ENCODE measurements at places on chromosomes 12 and 14.

DNA sequence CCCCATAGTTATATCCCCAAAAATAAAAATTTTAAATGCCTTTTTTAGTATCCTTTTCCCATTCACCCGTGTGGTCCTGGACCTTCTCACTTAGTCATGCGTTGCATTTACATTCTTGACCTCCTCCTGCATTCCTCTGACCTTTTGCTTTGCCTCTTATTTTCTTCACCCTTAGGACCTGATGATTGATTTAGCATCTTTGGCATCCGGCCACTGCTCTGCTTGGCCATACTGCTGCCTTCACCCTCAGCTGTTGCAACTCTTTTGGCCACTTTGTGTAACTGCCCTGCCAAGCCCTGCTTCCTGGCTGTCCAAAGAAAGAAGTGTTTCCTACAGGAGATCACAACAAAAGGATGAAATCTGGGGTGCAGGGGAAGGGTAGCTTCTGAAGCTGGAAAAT is 48.8 kb upstream of the SLC38A4 start:
- no peak for DNase-seq

DNA sequence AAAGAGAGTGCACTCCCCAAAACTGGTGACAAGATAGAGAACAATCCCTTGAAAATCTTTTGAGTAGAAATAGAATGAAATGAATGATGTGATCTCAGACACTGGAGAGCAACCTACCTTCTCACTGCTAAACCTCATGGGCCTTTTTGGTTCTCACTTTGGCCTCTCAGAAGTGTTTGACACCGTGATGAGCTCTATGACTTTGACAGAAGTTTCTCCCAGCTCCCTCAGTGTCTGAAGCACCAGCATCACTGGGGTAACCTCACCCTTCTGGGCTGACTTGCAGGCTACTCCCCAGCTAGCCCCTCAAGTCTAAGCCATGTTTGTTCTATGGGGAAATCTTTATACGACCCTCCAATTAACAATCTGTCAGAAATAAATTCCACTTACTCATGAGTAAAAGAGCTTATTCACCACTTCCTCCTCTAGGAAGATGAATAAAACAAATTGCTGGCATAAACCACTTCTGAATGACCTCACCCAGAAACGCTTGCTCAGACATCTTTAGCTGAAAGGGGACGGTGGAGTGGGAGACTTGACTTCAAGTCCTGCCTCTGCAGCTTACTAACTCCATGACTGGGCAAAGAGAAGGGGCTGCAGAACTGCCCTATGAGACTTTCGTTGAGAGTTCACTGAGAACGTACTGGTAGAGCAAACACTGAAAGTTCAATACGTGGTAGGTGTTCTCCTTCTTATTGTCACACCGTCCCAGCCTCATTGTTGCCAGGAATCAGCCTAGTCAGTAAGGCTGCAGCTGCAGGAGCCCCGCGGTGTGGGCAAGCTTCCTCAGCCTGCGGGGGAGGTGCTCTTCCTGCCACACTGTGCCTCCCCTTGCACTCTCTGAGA is 46.5 kb downstream of the ST8SIA1 start:
- DNase-seq: no peak

DNA sequence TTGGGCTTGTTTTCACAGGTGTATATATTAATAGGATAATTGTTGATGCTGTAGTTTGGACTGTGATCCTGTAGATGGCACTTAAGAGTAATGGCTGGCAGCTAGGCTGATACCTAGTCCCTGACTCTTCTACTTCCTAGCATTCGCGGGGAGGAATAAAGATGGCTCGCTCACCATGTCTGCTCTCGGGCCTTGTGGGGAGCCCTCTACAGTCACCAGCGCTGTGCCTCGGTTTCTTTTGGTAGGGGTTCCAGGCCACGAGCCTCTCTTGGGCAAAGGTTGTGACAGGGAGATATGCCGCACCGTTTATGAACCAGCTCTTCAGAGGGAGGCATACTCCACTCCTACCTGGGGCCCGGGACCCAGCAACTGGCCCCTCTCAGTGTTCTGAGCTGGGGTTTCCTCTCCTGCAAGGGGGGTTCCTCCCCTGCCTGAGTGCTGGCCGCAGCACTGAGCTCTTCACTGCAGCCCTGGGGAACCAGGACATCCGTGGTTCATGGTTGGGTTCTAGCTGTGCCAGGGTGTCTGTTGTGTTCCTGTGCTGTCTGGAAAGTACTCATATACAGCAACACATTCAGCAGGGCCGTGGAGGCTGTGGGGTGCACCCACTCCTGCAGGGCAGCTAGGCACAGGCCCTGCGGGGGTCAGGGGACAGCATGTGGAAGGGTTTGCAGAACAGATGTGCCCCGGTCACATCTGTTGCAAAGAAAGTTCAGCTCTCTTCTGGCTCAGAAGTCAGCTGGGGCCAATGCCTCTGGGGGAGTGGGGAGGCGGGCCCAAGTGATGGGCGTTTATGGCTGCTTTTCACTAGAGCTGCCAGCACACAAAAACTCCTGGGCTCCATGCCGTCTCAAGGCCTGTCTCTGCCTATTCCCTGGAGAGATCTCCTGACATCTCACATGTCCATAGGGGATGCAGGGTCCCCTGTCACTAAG is 147.9 kb downstream of the PPFIA2 start:
- no peak for DNase-seq

GRCh38 chr12:78209846-78210505 is 379.3 kb downstream of the NAV3 start:
- no peak for DNase-seq

DNA sequence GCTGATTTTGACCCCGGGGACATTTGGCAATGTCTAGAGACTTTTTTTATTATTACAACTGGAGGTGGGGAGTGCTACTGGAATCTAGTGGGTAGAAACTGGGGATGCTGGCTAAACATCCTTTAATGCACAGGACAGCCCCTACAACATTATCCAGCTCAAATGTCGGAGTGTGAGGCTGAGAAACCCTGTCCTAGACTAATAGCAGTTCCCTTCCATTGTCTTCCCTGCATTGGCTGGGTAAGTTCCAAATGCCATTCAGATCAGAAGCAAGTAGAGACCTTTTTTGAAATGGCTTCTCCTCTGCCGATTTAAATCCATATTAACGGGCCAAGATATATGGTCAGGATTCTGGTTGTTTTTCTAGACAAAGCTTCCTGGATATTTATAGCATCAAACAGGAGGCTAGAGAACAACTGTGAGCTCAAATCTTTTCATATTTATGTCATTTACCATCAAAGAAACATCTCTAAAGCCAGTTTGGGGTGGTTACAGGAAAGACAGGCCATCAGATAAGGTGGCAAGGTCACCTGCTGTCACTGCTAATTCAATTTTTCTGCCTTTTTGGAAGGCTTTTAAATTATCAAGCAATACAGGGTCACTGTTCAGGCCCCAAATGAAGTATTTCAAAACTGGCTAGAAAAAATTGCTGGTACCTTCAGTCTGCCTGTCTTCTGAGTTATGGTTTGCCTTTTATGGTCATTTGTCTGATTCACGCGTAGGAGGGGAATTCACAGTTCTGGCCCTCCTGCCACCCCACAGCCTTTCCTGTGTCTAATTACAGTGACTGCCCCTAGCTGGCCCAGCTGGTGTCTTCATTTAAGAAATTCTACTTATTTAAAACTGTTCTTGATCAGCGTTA is 20.1 kb upstream of the AKAP5 start:
- no peak for DNase-seq

GRCh38 chr12:124767066-124767821 is 96.4 kb downstream of the SCARB1 start:
- DNase-seq: peak; percentile 68

GRCh38 chr12:3579446-3580093 is 88.6 kb downstream of the PRMT8 start:
- DNase-seq: no peak

DNA sequence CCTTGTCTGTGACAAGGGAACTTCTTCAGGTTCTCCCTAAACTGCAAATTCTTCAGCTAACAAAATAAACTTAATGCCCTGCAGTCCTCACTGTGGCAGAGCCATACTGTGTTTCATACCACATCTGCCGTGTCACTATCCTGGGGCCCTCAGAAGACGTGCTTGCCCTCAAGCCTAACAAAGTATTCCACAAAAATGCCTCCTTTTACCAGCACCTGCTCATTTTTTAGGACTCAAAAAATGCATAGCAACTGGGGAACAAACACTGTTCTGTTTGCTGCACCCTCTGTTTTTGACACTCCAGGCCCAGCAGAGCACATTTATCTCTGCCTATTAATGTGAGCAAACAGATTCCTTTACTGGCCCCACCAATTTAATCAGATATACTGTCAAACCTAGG is 270.7 kb upstream of the SSTR1 start:
- DNase-seq: no peak

GRCh38 chr12:105580821-105581352 is 250.4 kb downstream of the C12orf75 start:
- no peak for DNase-seq

GRCh38 chr12:103498990-103499389 is 3.2 kb upstream of the C12orf42 start:
- no peak for DNase-seq

GRCh38 chr12:80178846-80179245 is 79.5 kb downstream of the OTOGL start:
- DNase-seq: no peak

DNA sequence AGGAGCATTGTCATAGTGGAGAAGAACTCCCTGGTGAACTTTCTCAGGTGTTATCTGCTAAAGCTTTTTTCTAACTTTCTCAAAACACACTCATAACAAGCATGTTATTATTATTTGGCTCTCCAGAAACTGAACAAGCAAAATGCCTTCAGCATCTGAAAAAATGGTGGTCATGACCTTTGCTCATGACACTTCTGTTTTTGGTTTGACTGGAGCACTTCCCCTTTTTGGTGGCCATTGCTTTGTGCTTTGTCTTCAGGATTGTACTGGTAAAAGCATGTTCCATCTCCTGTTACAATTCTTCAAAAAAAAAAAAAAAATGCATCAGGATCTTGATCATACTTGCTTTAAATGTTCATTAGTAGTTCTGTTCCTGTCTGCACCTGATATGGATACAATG is 1241.6 kb upstream of the USP15 start:
- no peak for DNase-seq

- DNase-seq: no peak
Observed at GRCh38 chr14:90674716-90675115, 141.5 kb downstream of the TTC7B start.

DNA sequence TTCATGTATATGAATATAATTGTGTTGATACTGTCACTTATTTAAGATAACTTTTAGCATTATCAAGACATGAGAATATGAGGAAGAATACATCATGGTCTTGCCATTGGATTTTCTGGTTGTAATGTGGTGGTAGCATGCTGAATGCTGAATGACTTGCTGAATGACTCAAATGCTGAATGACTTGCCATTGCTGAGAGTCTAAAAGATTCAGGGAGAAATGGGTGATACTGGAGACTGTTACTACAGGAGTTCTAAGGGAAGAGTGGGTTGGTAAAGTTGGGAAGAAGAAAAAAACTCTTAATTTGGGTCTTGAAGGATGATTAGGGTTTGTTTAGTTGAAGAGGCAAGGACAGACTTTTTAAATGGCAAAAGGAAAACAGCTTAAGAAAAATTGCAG is 72.1 kb upstream of the MANSC4 start:
- DNase-seq: no peak

DNA sequence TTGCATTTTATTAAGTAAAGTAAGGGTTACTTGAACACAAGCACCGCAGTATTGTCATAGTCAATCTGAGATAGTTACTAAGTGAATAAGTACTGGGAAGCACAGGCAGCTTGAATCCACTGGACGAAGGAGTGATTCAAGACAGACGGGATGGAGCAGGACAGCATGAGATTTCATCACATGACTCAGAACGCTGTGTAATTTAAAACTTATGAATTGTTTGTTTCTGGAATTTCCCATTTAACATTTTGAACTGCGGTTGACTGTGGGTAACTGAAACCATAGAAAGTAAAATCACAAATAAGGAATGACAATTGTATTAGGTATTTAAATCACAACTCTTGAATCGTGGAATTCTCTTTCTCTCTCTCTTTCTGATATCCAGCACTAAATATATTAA is 1630.4 kb upstream of the SEL1L start:
- no peak for DNase-seq

DNA sequence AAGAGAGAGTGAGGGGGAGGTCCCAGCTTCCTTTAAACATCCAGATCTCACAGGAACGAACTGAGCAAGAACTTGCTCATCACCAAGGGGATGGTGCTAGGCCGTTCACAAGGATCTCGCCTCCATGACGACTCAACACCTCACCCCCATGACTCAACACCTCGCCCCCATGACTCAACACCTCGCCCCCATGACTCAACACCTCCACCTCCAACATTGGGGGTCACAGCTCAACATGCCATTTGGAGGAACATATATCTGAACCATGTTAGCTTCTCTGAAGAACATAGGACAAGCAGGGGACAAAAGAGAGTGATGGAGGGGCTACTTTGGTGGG is 66.0 kb upstream of the LHX5 start:
- DNase-seq: no peak

- DNase-seq: no peak
Observed at GRCh38 chr12:52494100-52494499, 1.0 kb upstream of the KRT6A start.

DNA sequence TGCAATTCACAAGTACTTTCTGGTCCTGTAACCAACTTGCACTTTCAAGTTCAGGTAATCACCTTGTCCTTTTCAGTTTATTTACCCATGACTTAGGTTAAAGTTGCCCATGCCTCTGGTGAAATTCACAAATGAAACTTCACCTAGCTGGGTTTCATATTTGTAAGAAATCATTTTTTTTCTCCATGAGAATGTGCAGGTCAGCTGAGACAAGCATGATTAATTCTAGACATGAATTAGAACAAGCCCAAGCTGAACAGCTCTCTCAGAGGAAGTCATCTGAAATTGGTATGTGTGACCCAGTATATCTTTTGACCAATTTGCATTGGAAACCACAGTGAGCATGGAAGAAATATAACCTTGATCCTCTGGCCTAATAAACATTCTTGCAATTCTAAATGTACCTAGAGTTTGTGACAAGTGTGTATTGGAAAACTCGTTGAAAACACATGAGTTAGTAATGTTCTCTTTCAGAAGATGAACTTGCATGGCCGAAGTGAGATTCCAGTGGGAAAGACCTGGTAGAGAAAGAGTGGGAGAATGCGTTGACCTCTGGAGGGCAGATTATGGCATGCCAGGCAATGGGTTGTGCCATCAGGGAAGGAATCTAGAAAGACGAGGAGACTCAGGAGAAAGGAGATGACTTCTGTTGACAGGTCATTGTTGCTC is 486.5 kb downstream of the ZFP36L1 start:
- no peak for DNase-seq

DNA sequence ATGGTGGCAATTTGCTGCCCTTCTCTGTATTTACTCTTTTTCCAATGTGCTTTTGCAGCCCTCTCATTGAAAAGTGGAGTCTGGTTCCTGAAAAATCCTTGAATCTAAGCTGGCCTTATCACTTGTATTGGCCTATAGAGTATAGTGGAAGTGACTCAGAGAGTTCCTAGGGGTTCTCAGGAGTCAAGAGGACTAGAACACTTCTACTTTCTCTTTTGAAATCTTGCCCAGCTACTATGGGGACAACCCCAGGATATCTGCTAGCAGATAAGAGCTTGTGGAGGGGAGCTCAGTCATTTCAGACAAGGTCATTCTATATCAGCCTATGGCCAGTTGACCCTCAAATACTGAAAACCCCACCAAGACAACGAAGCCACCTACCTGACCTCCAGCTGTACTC is 26.7 kb upstream of the WSCD2 start:
- no peak for DNase-seq

GRCh38 chr14:65213316-65213715 is 111.0 kb upstream of the MAX start:
- DNase-seq: no peak

GRCh38 chr12:6769666-6770065 is 2.7 kb upstream of the LAG3 start:
- no peak for DNase-seq

Data from T-helper 1 cell (primary cell).